Fibroblast of the aortic adventitia (primary cell): ENCODE measurements at places on chromosomes 12 and 14.

DNA sequence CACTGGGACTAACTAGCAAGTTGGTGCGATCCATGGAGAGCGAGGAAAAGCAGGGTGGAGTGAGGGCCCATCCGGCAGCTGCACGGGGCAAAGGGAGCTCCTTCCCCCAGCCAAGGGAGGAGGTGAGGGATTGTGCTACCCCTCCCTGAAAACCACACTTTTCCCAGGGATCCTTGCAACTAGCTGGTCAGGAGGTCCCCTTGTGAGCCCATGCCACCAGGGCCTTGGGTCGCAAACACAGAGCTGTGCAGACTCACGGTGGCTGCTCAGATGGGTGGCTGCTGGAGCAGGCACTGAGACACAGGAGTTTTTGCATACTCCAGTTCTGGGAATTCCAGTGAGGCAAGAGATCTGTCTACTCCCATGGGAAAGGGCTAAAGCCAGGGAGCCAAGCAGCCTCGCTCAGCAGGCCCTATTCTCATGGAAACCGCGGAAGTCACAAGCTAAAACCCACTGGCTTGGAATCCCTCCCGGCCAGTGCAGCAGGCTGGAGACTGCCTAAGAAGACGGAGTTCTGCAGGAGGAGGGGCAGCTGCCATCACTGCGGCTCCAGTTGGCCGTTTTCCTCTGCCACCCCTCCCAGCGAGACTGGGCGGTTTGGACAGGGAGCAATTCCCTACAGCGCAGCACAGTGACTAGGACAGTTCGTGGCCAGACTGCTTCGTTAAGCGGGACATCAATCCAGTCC, 10.9 kb upstream of the ZNF705A start:
- DNase-seq: peak; percentile 93

DNA sequence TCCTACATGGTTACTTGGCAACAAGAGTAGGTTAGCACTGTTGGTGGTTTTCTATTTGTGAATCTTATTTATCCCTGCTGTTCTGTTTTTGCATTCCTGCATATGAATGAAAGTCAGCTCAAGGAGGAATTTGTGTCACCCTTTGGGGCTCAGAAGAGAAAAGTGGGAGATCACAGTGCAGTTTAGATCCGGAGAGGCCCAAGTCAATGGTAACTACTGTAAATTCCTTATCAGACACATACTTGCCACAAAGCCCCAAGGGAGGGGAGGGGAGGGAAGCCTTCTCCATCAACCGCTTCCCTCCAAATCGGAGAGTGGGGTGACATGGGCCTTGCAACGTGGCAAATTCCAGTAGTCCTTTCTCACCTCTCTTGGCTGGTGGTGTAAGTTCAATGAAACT, 15.0 kb downstream of the GSG1 start:
- no peak for DNase-seq

- peak; percentile 97 for DNase-seq
Observed at GRCh38 chr14:94598816-94599655, 13.2 kb upstream of the SERPINA3 start.

- DNase-seq: no peak
Observed at GRCh38 chr12:79183003-79183402, 318.4 kb downstream of the SYT1 start.

DNA sequence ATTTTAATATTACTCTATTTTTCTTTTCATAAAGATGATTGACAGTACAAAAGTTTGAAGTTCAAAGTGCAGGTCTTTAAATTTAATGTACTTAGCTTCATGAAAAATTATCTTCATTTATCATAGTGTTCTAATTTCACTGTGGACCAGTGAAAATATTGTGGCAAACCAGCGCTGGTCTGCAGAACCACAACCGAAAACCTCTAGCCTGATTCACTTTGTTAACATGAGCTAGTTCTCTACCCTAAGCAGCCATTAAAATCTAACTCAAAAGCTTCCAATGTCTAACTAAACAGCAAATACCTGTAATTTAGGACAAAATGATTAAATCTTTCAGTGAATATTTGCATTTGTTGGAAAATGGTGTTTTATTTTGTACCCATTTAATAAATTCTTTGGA, 161.1 kb upstream of the TMTC2 start:
- DNase-seq: no peak

DNA sequence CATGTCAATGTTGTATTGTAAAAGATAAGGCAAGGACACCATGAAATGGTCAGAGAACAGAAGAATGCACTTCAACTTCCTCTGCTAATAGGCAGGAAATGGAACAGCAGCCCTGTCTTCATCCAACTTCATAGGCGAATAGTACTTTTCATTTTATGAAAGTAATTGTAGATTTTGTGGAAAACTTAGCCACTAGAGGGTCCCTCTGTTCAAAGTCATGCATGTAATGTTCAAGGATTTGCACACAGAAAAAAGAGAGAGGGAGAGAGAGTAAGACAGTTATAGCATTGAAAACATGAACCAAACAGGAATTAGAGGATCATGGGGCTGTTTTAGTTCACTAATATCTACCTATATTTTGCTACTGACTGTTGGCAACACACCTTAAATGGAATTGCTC, 172.2 kb downstream of the FLRT2 start:
- DNase-seq: no peak

- no peak for DNase-seq
Observed at GRCh38 chr12:113748707-113749432, 217.3 kb downstream of the RBM19 start.

GRCh38 chr14:35384455-35385041, 20.0 kb downstream of the NFKBIA start:
- peak; percentile 98 for DNase-seq

DNA sequence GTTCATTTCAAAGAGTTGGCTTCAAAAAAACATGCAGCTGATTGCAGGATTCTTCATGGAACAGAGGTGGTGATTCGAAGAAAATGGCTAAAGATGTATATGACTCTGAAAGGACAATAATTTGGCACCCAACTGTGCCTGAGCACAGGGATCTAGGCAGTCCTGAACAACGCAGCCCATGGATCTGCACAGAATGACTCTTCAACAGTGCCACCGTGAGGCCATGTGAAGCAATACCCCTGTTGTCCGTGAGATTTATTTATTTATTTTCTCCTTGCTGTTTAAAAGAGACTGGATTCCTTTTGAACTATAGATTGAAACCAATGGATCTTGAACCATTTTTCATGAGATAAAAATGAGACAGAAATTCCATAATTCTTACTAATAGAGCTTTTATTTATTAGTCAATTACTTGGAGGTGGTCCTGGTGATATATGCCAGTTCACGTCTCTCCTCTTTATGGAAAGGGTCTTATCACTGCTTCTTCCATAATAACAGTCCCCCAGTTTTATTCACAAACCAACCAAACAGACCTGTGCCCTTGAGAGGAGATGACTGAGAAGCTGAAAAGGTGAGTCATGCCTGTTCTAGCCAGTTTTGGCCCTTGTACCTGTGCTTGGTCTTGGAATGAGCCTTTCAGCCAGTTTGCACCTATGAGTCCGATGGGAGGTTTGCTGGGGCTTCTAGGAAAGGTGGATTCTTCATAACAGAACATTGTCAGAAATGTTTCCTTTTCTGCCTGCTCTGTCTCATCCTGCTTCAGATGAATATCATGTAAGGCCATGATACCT, 1598.3 kb downstream of the AACS start:
- peak; percentile 57 for DNase-seq

DNA sequence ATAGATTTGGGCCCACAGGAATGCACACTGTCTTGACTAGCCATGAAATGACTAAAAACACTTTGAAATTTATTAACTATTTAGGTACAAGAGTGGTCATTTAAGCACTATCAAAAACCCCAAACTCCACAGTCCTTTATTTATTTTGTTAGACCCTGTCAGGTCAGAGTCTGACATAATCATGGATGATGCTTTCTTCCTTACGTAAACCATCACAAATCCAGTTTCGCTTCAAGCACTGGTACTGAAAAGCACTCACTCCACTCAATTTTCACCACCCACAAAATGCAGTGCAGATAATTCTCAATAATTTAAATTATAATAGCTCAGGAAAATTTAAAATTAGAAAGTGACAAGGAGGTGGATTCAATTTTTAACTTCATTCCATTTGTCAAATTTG, 25.8 kb downstream of the PPP2R5E start:
- no peak for DNase-seq

DNA sequence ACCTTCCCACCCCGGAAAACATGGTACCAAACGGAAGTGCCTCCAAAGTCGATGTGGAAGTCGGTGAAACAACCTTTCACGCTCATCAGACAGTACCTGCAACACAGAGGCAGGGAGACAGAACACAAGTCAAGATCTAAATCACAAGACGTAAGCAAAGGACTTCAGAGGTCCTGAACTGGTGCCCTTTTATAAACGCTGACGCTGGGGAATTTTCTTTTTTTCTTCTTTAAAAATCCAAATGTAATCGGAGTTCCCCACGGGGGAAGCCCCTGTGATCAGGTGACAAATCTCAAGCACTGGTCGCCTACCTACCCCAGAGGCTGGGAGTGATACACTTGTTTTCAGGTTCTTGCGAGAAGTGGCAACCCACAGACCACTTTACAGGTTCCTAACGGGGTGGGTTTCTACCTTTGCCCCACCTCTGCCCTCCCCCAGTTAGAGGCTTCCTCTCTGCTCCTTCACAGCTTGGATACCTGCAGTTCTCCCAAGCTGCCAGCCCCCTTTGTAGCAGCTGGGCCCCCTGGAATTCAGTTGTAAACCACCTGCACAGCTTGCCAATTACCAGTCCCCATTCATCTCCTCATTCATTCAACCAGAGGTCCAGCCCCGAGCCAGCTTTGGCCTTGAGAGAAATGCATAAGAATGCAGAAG, 46.2 kb downstream of the KDM2B start:
- no peak for DNase-seq

GRCh38 chr14:60089221-60089620, 2.5 kb upstream of the PCNX4 start:
- DNase-seq: no peak

DNA sequence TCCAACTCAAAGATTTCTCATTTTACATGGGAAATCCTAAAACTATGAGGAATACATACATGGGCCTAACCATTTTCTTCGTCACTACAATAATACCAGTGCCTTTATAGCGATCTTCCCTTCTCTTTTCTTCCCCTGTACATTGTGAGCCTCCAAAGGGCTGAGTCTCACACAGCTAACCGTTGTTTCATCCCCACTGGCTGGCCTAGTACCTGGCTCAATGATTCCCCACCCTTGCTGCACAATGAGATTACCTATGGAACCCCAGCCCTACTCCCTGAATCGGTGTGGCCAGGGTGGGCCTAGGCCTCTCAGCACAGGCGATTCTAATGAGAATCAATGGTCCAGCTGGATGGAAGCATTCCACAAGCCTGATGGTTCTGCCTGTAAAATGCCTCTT, 16.1 kb downstream of the PPTC7 start:
- no peak for DNase-seq

GRCh38 chr12:121455766-121456420, 56.0 kb downstream of the RNF34 start:
- no peak for DNase-seq

- DNase-seq: peak; percentile 75
Observed at GRCh38 chr14:73173092-73173735, 36.9 kb downstream of the PSEN1 start.

- no peak for DNase-seq
Observed at GRCh38 chr14:68643673-68644072, 149.2 kb downstream of the ZFP36L1 start.
